ENCODE measurements at places on chromosomes 7 and 10.

- no peak for DNase-seq
Observed at GRCh38 chr7:78510580-78511188, 712.1 kb downstream of the PHTF2 start.

GRCh38 chr7:111842491-111842890 lies 280.2 kb upstream of the IMMP2L start:
- no peak for DNase-seq

DNA sequence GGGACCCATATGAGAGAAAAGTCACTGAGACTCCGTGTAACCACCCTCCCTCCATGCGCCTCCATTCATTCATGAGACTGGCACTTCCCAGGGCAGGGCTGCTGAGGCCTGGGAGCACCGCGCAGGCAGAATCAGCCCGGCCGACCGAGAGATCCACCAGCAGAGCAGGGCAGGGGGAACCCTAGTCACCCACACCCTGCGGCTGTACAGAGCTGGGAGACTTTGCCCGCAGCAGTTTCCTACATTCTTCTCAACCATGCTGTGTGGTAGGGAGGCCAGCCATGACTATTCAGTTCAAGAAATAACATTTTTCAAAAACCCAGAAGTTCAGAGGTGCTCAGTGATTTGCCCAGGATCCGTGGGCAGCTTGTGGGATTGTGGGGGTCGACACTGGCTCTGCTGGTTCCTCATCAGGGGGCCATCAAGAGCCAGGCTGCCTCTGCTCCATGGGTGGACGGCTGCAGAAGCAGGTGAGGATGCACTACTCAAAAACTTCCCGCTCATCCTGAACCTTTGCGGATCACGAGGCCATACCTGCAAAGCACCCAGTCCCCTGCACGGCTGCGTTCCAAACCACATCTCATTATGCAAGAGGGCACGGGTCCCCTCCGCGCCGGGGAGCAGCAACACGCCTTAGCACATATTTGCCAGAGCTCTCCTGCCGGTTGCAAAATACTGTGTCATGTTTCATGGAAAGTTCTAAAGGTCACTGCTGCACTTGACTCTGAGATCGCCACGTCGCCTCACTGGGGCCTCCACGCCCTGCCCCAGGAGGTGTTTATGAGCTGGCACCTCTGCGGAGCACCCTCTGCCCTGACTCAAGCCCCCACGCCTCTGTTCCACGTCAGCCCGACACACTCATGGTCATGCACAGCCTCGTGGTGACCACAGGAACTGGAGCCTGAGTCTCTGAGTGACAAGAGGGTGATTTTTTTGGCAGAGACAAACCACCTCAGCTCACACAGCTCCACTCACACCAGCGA lies 132.0 kb downstream of the PRKAG2 start:
- DNase-seq = no peak

- DNase-seq = no peak
Observed at GRCh38 chr10:74936577-74937265, 110.3 kb downstream of the KAT6B start.

- no peak for DNase-seq
Observed at GRCh38 chr7:19587291-19587690, 121.5 kb downstream of the POLR1F start.

- DNase-seq = peak; percentile 85
Observed at GRCh38 chr7:106425017-106425719, 140.4 kb upstream of the NAMPT start.

DNA sequence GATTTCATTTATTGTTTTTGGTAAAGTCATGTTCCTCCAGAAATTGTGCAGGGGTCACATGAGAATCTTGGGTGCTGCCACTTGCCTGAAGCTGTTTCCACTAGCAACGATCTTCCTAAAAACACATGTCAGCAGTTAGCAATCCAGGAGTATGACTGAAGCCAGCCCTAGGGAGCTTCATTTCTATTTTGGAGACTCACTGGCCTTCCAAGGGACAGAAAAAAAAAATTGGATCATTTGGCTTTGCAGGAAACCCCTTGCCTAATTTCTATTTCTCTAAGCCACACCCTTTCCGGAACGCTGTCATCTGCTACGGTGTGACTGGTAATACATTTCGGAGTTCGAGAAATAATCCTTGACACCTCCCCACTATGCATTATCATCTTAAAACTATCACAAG lies 204.7 kb downstream of the TAX1BP1 start:
- DNase-seq = no peak

GRCh38 chr10:71266147-71266917 lies 52.7 kb upstream of the SLC29A3 start:
- DNase-seq = no peak

DNA sequence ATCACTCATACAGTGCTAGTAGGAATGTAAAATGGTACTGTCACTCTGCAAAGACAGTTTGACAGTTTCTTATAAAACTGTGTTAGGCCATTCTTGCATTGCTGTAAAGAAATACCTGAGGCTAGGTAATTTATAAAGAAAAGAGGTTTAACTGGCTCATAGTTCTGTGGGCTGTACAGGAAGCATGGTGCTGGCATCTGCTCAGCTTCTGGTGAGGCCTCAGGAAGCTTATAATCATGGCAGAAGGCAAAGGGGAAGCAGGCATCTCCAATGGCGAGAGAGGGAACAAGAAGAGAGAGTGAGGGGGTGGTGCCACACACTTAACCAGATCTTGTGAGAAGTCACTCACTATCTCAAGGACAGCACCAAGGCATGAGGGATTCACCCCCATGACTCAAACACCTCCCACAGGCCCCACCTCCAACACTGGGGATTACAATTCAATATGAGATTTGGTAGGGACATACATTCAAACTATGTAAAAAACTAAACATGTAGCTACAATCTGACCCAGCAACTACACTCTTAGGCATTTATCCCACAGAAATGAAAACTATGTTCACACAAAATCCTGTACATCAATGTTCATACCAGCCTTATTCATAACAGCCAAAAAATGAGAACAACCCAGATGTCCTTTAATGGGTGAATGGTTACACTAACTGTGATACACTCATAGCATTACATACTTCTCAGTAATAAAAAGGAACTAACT lies 5.0 kb downstream of the ALDH18A1 start:
- DNase-seq = no peak

All from activated CD4-positive, alpha-beta T cell treated with anti-CD3 and anti-CD28 coated beads, Interleukin-2, amount 50 U/mL, for 24 hours (primary cell).